ENCODE measurements at places on chromosomes 7 and 10.

GRCh38 chr10:78004215-78005026, 24.9 kb downstream of the POLR3A start:
- DNase-seq = no peak

GRCh38 chr10:125035136-125035535, 93.2 kb downstream of the ZRANB1 start:
- DNase-seq = no peak

GRCh38 chr7:67344481-67345193, 348.0 kb downstream of the TYW1 start:
- DNase-seq = no peak

- no peak for DNase-seq
These were observed 682.3 kb upstream of the IGFBP3 start for GRCh38 chr7:46603296-46603752.

GRCh38 chr7:149716007-149716931, 57.1 kb downstream of the ZNF467 start:
- no peak for DNase-seq

DNA sequence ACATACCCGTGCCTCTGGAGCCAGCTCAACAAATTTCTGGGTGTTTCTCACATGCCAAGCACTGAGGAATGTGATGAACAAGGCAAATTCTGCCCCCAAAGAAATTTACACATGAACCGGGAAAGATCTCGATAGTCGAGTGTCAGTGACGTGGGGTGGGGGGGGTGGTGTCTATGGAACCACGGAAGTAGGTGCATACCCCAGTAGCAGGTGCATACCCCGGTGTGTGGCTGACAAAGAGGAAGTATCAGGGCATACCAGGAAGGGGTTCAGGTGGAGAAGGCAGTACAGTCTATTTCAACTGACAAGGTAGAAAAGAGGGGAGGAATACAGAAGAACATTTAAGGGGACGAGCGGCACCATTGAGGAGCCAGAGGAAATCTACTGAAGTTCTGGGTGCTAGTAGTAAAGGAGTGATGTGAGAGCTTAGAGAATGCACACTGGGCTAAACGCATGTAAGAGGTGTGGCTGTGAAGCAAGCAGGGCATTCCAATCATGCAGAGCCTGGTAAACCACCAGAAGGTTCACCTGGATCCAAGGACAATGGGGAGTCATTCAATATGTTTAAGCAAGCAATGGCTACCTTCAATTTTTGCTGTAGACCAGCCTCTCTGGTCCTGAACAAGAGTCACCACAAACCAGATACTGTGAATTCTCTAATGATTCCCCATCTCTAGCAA, 6.2 kb downstream of the CCDC6 start:
- DNase-seq = no peak

GRCh38 chr7:145293754-145294153, 457.9 kb upstream of the TPK1 start:
- no peak for DNase-seq

GRCh38 chr10:22335173-22335933, 9.9 kb upstream of the SPAG6 start:
- DNase-seq = no peak

DNA sequence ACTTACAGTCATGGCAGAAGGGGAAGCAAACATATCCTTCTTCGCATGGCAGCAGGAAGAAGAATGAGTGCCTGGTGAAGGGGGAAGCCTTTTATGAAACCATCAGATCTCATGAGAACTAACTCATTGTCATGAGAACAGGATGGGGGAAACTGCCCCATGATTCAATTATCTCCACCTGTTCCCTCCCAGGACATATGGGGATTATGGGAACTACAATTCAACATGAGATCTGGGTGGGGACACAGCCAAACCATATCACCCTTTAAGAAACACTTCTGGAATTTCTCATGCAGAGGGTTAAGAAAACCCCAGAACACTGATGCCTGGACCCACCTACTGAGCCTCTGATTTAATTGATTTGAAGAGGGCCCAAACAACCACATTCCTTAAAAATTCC, 63.3 kb upstream of the DNAJB12 start:
- no peak for DNase-seq

- no peak for DNase-seq
These were observed 26.3 kb upstream of the TNKS2 start for GRCh38 chr10:91771907-91772306.

- no peak for DNase-seq
These were observed 16.8 kb downstream of the BBIP1 start for GRCh38 chr10:110901954-110902819.

DNA sequence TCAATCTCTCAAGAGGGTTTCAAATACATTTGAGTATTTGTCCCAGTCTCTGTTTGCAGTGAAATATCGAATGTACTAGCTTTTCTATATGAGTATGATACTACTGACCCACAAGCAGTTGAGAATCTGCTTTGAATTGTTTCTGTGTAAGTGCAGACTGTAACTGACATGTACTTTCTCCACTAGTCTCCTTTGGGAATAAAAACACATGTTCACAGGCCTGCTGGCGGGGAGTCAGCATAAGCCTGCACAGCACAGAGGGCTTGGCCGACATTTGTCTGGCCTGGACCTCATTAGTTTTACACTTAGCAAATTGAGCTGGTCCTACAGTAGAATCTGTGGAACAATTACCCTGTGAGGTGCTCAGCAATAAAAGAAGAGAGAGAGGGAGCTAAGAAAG, 72.6 kb downstream of the ITGB8 start:
- no peak for DNase-seq

GRCh38 chr7:74094224-74095101, 10.9 kb downstream of the LIMK1 start:
- DNase-seq = no peak
